T-helper 17 cell (primary cell): ENCODE measurements at places on chromosomes 2 and 18. TPM values are rescaled to one million over a fixed set of nuclear protein-coding genes. Genes with fewer than 3 reads are reported as not detected.
A peak's percentile ranks its signal among the peaks of the same experiment; 100 is the strongest.

Gene EPB41L3
- 15.3 TPM for total RNA-seq

Gene PLEKHH2
- total RNA-seq = not detected

Gene CD302
- total RNA-seq = 3.0 TPM

Gene C1GALT1C1L
- total RNA-seq = not detected

Gene TEX261
- 31.3 TPM for total RNA-seq

Gene PLCL1
- total RNA-seq = 24.9 TPM

Gene RNF125
- total RNA-seq = 72.6 TPM

Gene CCDC141
- 22.8 TPM for total RNA-seq

Gene DTNA
- total RNA-seq = not detected

Gene ALLC
- not detected for total RNA-seq

Gene INO80B
- total RNA-seq = 35.1 TPM

Gene UGT1A8
- not detected for total RNA-seq

Gene ANKRD30BL
- not detected for total RNA-seq

Gene PHOSPHO2
- total RNA-seq = 4.2 TPM

Gene RND3
- not detected for total RNA-seq

Gene TRIM43
- total RNA-seq = not detected

DNA sequence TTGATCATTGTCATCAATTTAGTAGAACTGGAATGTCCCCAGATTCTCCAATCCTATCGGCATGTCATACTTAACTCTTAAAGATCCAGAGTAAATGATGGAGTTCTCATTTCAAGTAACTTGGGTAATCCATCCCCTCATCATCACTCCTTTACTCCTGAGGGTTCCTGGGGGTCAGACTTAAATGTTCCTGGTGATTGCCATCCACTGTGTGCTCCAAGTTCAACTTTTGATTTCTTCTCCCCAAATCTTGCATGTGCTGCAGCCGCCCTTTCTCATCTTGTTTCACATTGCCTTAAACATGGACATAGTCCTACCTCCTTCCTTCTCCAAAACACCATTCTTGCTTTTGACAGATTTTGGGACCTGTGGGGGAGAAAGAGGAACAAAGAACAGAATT, 43.2 kb downstream of the HNMT start:
- DNase-seq = no peak

DNA sequence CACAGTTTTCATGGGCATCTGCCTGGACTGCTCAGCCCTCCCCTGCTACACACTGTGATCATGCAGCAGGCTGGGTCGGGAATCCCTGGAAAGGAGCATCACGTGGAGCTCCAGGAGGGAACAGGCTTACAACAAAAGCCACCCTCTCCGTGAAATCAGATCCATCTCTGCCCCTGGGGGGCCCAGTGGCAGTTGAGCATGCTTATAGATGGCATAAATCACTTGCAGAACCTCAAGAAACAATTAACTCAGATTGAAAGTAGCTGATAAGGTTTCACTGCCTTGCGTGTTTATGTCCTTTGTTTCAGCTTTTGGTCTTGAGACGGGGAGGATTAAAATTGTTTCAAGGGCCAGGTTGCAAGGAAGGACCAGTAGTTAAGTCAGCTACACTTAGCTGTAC, 354.8 kb upstream of the MEIS1 start:
- no peak for DNase-seq

DNA sequence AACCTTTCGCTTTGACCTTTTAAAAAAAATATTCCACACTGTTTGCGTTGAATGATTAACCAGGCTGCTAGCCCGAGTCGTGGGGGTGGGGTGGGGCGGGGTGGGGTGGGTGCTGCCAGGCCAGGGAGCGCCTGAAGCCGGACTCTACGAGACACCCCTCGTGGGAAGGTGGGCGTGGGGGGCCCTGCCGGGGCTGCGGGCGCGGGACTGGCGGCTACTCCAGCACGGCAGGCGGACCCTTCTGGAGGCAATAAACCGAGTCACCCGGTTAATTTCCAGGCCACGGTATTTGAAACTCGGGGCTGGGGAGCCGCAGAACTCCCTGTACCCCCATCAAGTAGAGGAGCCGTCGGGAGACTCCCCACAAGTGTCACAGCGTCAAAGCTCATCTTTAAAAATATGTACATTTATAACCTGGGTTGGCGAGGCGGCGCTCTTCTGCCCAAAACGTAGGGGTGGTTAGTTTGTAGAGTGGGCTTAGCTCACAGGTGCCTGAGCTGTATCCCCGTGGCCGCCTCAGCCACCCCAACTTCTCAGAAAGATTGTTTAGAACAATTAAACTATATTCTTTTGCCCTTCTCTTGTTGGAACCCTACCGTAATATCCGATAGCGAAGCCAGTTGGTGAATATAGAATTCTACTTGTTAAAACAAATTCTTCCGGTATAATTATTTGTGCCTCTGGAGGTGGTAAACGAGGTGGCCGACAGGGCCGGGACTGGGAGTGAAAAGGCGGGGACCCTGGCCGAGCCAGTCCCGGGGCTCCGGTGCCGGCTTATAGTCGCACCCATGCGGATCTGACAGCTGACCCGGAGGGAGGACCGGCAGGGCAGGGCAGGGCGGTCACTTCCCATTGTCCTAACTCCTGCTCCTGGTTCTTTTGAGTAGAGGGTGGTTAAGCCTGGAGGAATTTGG, 1.4 kb downstream of the B3GNT2 start:
- DNase-seq = peak; percentile 18

GRCh38 chr2:10977621-10978020, 65.9 kb downstream of the KCNF1 start:
- DNase-seq = no peak

- DNase-seq = no peak
Observed at GRCh38 chr2:176446718-176447414, 177.6 kb downstream of the MTX2 start.

DNA sequence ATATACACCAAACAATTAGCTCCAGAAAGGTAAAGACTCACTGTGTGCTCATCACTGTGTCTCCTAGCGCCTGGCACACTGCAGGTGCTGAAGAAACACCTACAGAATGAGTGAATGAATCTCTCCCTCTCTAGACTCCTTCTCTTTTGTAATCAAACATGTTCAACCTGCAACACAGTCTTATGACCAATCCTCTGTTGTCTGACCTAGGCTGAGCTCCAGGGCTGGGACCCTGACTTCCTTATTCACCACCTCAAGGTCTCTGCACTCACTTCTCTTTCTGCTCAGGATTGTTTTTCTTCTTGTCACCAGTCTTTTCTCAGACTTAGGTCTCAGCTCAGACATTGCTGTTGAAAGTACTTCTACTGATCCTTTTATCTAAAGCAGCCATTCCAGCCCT, 9.8 kb downstream of the CKAP2L start:
- no peak for DNase-seq

DNA sequence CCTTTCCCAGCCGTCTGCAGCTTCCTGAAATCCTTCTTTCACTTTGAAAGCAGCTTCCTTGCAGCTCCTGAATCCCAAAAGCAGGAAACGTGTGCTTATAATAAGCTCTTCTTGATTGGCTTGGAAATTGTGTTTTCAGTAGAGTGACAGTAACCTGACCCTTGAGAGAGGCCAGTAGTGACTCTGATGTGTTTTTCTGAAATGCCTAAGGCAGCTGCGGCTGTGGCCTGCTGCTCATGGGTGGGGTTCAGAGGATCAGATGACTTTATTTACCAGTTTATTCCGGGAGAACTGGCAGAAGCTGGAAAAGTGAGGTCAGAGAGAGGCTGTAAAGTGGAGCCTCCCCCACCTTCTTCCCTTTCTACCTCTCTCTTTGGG, 31.9 kb upstream of the RPIA start:
- DNase-seq = no peak

DNA sequence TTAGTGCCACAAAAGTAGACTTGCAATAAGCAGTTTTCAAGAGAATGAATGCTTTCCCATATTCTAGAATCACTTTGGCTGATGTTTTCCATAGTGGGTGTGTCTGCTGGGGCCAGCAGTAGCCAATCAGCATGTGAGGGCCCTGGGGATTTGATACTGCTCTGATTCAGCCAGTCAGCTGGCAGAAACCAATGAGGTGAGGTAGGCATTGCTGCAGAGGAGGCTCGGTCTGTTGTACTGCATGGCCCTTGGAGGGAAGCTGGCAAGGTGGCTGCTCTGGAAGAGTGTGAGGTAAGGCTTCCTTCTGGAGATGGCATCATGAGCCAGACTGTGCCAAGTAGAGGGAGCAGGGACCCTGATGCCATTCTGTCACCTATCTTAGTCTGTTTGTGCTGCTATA, 22.7 kb downstream of the TMEM87B start:
- DNase-seq = no peak

DNA sequence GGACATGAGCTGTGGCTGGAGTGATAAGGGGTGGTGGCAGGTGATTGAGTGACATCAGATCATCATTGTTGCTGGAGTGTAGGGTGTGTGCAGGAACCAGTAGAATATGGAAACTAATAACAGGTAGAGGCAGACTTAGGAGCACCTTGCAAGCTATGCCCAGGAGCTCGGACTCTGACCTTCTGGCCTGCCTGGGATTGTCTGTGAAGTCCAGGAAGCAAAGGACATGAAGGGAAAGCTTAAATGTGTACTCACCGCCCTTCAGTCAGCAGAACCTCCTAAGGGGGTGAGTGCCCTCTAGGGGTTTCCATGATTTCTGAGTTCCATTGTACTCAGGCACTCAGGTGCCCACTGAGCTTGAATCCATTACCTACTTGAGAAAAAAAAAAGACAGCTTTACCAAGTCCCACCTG, 104.2 kb downstream of the CRIM1 start:
- DNase-seq = no peak

DNA sequence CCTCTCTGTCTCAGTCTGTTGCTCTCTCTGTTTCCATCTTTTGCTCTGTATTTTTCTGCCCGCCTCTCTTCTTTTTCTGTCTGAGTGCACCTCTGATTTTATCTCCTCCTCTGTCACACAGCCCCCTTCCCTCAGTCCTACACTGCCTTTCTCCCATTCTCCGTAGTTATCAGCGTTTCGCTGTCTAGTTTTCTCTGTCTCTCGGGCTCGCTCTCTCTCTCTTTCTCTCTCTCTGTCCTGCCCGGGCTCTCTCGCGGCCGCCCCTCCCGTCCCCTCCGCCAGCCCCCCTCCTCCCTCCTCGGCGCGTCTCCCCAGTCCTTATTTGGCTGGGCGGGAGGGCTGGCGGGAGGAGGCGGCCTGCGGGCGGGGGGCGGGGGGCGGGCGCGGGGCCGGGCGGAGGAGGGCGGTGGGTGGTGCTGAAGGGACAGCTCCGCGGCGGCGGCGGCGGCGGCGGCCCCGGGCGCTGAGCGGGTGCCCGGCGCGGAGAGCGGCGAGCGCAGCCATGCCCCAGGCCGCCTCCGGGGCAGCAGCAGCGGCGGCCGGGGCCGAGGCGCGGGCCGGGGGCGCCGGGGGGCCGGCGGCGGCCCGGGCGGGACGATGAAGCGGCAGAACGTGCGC, at the start of gene KCNK3:
TSS of gene KCNK3 (plus strand) at position 444 of the 618 bp plus-strand sequence. CDS start at position 598, 154 bp downstream.
- no peak for DNase-seq

- no peak for DNase-seq
Observed at GRCh38 chr2:19722531-19722971, 179.2 kb downstream of the TTC32 start.

DNA sequence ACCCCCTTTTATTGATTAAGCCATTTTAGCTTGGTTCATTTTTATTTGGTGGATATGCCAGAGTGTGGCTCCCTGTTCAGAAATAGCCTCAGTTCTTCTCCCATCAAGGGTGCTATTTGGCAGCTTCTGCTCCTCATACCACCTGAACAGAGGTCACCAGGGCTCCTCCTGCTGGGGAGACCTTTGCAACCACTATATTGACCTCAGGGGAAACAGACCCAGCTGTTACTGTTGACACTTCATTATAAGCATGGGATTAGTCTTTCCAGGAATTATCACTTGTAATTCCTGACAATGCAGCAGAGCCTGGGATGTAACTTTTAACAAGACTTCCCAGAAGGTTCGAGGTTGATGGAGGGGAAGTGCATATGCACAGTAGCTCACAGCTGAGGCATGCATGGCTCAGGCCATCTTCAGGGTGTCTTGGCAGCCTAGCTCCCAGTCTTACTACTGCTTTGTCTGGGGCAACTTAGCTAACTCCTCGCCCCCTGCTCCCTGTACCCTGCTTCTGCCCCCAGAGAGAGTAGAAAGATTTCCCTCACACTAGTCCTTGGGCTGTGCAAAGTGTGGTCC, 239.4 kb upstream of the SPRED2 start:
- DNase-seq = no peak

GRCh38 chr18:23710068-23710527, 20.8 kb downstream of the LAMA3 start:
- DNase-seq = no peak

DNA sequence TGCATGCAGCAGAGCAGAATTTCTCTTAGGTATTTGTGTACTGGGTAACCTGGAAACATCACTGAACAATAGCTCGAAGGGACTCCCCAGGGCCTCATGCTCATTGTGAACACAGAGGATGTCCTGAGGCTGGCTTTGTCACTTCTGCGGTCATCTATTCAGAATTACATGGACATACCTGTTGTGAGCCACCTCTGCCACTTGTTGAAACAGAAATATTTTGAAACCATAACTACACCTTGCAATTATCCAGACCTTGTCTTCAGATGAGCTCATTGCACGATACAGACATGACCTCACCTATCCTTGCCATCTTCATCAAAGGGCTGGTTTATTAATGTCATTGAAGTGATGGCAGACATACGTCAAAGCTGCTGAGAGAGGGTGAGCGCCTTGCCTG, 23.4 kb upstream of the CREG2 start:
- DNase-seq = no peak

DNA sequence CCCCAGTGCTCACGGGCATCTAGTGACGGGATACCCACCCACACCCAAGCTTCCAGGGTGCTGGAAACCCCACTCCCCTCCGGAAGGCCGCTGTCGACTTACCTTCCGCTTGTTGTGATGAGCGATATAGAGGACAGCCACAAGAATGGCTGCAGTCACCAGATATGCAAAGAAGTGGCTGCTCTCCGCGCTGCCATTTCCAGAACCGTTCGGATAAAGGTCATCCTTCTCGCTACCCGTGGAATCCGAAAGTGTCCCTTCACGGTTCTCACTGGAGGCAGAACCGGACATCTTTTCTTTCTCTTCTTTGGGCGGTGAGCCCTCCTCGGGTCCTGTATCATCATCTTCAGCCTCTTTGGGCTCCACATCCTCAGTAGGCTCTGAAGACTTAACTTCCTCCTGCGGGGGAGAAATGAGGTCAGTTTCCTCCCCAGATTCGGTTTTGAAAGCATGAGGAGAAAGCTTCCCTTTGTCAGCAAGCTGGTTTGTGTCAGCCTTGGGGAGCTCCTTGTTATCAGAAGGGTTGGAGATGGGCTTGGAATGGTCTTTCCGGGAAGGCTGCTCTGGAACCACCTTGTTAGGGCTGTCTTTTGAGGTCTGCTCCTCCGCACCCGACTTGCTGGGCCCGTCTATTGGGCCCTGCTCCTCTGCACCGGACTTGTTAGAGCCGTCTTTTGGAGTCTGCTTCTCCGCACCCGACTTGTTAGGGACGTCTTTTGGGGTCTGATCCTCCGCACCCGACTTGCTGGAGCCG, 1.2 kb downstream of the TGOLN2 start:
- peak; percentile 36 for DNase-seq

DNA sequence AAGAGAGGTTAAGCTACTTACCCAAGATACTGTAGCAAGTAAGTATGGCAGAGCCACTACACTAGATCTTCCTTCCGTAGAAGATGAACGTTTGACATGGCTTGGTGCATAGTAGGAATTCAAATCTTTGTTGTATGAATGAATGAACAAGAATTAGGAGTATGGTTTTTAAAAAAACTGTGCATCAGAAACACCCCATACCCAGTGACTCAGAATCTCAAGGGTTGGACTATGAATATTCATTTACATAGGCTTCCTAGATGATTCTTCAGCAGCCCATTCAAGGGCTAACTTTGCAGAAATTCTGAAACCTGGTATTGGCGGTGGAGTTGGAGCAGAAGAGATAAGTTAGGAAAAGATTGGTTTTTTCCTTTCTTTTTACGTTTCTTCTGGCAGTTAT, 5.4 kb downstream of the ACTR3 start:
- DNase-seq = no peak

GRCh38 chr18:59123588-59124369, 15.9 kb upstream of the SEC11C start:
- no peak for DNase-seq
